ENCODE measurements at places on chromosomes 2 and 18. TPM values are rescaled to one million over a fixed set of nuclear protein-coding genes. Genes with fewer than 3 reads are reported as not detected.

Gene SAP130
- polyA plus RNA-seq = 11.8 TPM

Gene AFTPH
- polyA plus RNA-seq = 41.7 TPM

Gene C18orf32
- 25.0 TPM for polyA plus RNA-seq

Gene GPR39
- not detected for polyA plus RNA-seq

Gene VWC2L
- not detected for polyA plus RNA-seq

Gene PARD3B
- polyA plus RNA-seq = not detected

Gene HOXD12
- not detected for polyA plus RNA-seq

Gene ZNF638
- 78.5 TPM for polyA plus RNA-seq

- H3K27me3 ChIP-seq = no peaks in the 10 kb centered on the region
- H3K36me3 ChIP-seq = peaks cover 3% of the 10 kb centered on the region
- H3K4me3 ChIP-seq = no peak overlapping the region
- H3K27ac ChIP-seq = peak overlapping the region; percentile 25
- H3K4me1 ChIP-seq = peaks cover 36% of the 10 kb centered on the region
- no peak for DNase-seq
Observed at GRCh38 chr2:84991404-84992160, 20.6 kb downstream of the KCMF1 start.

GRCh38 chr2:30421026-30421603 is 25.9 kb upstream of the LCLAT1 start:
- H3K27me3 ChIP-seq = no peaks in the 10 kb centered on the region
- no peak for DNase-seq
- H3K4me3 ChIP-seq = no peak overlapping the region
- peak overlapping the region; percentile 5 for H3K27ac ChIP-seq
- H3K36me3 ChIP-seq = no peaks in the 10 kb centered on the region

DNA sequence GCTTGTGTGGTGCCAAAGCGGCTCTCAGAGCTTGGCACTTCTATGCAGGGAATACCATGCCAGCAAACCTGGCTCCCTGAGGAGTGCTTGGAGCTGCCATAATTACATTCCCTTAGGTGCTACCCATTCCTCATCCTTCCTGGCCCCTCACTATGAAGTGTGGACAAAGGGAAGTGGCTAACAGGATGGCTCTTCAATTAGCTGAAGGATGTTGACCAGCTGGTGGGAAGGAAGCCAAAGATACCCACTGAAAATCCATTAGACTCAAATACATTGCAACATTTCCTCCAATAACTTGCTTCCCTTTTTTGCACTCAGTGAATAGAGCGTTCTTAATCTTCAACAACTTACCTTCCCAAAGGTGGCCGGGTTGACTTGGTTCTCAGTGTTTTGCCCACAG is 8.5 kb downstream of the RFX8 start:
- H3K4me3 ChIP-seq = no peak overlapping the region
- H3K27me3 ChIP-seq = peaks cover 3% of the 10 kb centered on the region
- H3K4me1 ChIP-seq = no peaks in the 10 kb centered on the region
- H3K36me3 ChIP-seq = no peaks in the 10 kb centered on the region
- no peak overlapping the region for H3K27ac ChIP-seq

DNA sequence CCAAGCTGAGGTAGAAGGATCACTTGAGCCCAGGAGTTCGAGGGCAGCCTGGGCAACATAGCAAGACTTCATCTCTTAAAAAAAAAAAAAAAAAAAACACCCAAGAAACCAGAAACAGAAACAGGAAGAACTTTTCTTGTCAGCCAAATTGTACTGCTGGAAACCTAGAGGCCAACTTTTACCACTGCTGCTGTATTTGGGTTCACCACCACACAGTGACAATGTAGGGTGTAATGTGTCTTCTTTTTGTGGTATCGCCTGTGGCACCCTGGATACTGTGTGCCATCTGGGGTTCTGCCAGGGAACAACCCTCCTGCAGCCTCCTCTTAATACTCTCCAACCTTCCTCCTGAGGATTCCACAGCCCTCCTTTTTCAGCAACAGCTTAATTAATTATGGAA is 72.6 kb downstream of the STK39 start:
- no peaks in the 10 kb centered on the region for H3K27me3 ChIP-seq
- no peaks in the 10 kb centered on the region for H3K36me3 ChIP-seq
- peaks cover 21% of the 10 kb centered on the region for H3K4me1 ChIP-seq

DNA sequence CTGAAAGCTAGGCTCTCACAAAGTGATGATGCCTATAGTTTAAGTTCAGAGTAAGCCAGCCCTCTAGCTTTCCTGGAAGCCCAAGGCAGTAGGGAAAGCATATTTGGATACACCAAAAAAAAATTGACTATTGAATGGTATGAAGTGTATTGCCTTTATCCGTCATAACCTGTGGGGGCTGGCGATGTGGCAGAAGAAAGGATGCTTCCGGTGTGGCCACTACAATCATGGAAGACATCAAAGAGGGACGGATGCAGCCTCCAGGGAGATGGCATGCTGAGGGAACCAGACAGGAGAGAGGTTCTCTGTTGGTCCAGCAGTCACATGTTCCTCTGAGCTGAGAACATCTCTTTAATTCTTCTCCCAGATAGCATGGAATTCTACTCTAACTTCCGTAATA is 170.3 kb downstream of the TMEM18 start:
- no peak overlapping the region for H3K27ac ChIP-seq
- no peaks in the 10 kb centered on the region for H3K4me1 ChIP-seq
- H3K27me3 ChIP-seq = no peaks in the 10 kb centered on the region
- no peak overlapping the region for H3K4me3 ChIP-seq
- DNase-seq = no peak

DNA sequence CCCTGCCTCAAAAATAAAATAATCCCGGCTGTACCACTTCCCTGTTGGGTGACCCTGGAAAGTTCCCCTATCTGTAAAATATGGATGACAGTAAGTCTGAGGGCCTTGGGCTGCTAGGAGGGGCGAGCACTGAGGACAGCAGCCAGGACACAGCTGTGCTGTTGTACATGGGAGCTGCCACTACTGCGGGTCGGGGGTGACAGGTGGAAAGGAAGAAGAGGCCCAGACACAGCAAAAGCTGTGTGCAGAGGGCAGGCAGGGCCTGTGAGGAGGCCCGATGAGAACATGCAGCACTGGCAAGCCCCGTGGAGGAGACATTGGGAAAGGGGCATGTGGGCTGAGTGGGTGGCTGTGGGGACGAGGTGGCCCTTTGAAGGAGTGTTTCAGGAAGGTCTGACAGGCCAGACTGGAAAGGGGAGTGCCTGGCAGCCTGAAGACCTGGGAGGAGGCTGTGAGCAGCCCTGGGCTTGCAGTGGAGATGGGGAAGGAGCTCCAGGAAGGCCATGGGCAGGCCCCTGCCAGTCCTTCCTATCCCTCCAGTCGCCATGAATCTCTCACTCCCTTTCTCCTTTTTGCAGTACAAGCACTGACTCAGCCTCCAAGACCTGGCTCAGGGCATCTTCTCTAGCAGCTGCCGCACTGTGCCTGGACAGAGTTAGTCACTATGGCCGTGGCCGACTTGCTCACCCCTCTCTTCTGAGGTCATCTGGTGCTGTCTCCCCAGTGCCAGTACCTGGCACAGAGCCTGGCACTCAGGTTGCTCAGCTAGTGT is 28.9 kb upstream of the SEMA4C start:
- no peaks in the 10 kb centered on the region for H3K36me3 ChIP-seq
- DNase-seq = no peak
- no peaks in the 10 kb centered on the region for H3K4me1 ChIP-seq
- H3K27me3 ChIP-seq = no peaks in the 10 kb centered on the region

- H3K4me1 ChIP-seq = no peaks in the 10 kb centered on the region
- DNase-seq = no peak
- no peak overlapping the region for H3K4me3 ChIP-seq
Observed at GRCh38 chr18:681985-682384, 24.5 kb downstream of the TYMS start.

GRCh38 chr2:55801436-55801835 is 107.8 kb upstream of the PNPT1 start:
- no peaks in the 10 kb centered on the region for H3K36me3 ChIP-seq
- H3K4me1 ChIP-seq = no peaks in the 10 kb centered on the region
- no peak overlapping the region for H3K4me3 ChIP-seq
- DNase-seq = no peak
- H3K27me3 ChIP-seq = no peaks in the 10 kb centered on the region

- H3K4me1 ChIP-seq = peaks cover 3% of the 10 kb centered on the region
- DNase-seq = no peak
- H3K36me3 ChIP-seq = no peaks in the 10 kb centered on the region
Observed at GRCh38 chr18:55763298-55763697, 175.3 kb upstream of the TCF4 start.

DNA sequence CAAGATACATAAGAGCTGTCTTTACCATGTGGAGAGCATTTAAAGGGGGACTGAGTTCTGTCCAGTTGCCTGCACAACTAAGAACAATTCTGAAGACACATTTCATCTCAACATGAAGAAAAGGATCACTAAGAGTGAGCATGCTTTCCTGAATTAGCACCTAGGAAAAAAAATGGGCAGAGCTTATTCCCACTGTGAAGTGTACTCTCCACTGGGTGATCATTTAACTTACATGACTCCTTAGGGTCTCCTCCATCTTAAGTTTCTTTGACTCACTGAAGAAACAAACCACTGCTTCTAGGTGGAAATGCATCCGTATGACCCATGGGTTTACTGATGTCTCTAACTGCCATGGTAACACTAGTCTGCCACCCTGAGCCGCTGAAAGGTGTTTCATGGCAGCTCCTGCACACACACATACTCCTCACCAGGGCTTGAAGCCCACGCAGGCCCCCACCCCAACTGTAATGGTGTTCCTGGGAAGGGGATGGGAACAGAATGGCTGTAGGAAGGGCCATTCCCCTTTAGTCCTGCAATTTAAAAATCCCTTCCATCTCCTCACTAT is 27.1 kb downstream of the HDLBP start:
- H3K4me3 ChIP-seq = no peak overlapping the region
- no peak for DNase-seq
- H3K27me3 ChIP-seq = no peaks in the 10 kb centered on the region
- H3K36me3 ChIP-seq = no peaks in the 10 kb centered on the region
- peaks cover 4% of the 10 kb centered on the region for H3K4me1 ChIP-seq

GRCh38 chr2:152440049-152440448 is 105.1 kb downstream of the FMNL2 start:
- H3K4me1 ChIP-seq = no peaks in the 10 kb centered on the region

DNA sequence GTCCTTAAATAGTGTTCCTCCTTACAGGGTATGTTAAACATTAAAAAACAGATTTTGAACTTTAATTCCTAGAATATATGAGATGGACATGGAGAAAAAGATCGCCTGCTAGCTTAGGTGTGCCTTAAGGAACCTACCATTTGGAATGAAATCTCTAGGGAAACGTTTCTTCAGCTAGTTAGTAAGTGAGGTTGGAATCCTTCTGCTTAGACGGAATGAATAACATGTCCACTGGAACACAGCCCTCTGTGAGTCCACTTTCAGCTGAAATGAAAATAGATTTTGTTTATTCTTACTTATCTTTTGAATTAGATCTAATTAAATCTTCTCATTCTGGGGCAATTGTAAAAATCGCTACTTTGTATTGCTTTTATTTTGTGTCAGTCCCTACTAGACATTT is 28.4 kb downstream of the NAB1 start:
- H3K4me1 ChIP-seq = peaks cover 21% of the 10 kb centered on the region
- DNase-seq = no peak
- H3K4me3 ChIP-seq = no peak overlapping the region
- H3K27me3 ChIP-seq = no peaks in the 10 kb centered on the region

DNA sequence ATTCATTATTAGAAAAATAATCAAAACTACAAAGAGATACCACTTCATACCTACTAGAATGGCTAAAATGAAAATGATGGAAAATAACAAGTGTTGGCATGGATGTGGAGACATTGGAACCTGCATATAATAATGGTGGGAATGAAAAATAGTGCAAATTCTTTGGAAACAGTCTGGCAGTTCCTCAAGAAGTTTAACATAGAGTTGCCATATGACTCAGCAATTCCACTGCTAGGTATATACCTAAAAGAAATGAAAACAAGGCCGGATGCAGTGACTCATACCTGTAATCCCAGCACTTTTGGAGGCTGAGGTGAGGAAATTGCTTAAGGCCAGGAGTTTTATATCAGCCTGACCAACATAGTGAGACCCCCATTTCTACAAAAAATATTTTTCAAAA is 41.6 kb upstream of the ACYP2 start:
- H3K27me3 ChIP-seq = no peaks in the 10 kb centered on the region
- H3K4me3 ChIP-seq = no peak overlapping the region
- peaks cover 1% of the 10 kb centered on the region for H3K36me3 ChIP-seq
